Thyroid gland (tissue), 4 donors: ENCODE measurements at places on chromosomes 2 and 18. TPM values are rescaled to one million over a fixed set of nuclear protein-coding genes. Genes with fewer than 3 reads are reported as not detected.

DNA sequence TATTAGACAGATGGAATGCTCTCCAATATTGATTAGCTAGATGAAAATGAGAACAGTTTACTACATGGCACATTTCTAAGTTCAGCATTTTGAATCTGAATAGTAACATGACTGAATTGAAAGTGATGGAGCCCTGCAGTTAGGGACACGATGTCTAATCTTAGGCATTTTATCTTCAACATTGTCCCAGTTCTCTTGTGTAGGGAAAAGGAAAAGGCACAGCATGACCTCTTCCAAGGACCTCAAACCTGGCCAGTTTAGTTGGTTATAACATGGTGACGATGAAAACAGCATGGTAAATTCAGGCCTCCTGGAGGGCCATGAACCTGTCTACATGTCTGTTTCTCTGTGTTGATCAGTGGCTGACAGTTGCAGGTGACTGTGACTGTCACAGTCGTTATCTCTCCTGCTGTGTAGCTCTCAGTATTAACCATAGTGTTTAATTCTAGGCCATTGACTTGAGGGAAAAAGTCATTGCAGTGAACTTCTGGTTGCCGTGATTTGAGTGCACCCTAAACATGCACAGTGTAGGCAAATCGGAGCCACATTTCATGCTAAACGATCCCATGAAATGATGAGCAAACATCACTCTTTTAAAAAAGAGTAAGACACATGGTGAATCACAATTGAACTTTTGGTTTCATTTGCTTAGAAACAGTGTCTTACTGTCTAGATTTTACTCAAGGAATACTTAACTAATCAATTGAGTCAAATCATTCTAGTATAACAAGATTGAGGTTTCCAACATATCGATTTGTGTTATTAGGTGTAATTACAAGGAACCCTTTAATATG lies 129.7 kb downstream of the PHLPP1 start:
- no peaks in the 10 kb centered on the region for H3K4me1 ChIP-seq
- no peak overlapping the region for H3K4me3 ChIP-seq
- no peak overlapping the region for H3K27ac ChIP-seq
- no peaks in the 10 kb centered on the region for H3K36me3 ChIP-seq
- no peak for DNase-seq

DNA sequence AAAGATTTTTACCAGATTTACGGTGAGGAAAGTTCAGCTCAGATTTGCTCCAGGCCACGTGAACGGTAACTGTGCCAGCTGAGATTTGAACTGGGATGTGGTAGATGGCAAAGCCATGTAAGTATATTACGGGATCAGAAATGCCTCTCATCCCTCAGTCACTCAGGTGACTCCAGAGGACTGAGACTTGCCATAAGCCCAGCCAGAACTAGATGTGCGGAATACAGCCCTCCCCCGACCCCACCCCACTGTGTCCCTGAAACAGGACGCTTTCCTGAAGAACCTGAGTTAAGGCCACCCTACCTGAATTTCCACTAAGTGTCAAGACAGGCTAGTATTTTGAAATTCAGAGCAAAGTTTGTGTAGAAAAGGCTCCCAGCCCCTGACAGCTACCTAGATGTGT lies 1.3 kb upstream of the FHL2 start:
- H3K36me3 ChIP-seq, result no peaks in the 10 kb centered on the region
- no peak overlapping the region for H3K4me3 ChIP-seq
- H3K27me3 ChIP-seq, result no peaks in the 10 kb centered on the region
- no peak overlapping the region for H3K27ac ChIP-seq

- no peaks in the 10 kb centered on the region for H3K36me3 ChIP-seq
- no peak for DNase-seq
- H3K27ac ChIP-seq, result no peak overlapping the region
- peaks cover 11% of the 10 kb centered on the region for H3K4me1 ChIP-seq
- no peak overlapping the region for H3K4me3 ChIP-seq
Measured at GRCh38 chr2:171436307-171436706, 2.3 kb downstream of the DCAF17 start.

DNA sequence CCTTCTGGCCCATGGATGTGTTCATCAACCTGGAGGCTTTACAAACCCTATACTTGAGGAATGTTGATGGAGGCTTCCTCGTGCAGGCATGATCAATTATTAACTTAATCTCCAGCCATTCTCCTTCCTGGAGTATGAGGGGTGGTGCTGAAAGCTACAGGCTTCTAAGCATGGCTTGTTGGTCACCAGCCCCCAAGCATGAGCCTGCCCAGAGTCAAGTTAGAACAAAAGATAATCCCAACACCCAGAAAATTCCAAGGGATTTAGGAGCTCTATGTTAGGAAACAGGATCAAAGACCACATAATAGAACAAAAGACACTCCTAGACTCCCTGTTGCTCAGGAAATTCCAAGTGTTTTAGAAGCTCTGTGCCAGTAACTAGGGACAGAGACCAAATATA lies 63.1 kb downstream of the FAM171B start:
- no peaks in the 10 kb centered on the region for H3K36me3 ChIP-seq
- no peak overlapping the region for H3K4me3 ChIP-seq
- DNase-seq, result no peak
- H3K4me1 ChIP-seq, result no peaks in the 10 kb centered on the region
- H3K27ac ChIP-seq, result no peak overlapping the region
- no peaks in the 10 kb centered on the region for H3K27me3 ChIP-seq

GRCh38 chr2:240172071-240172895 lies 31.8 kb upstream of the OTOS start:
- no peaks in the 10 kb centered on the region for H3K27me3 ChIP-seq
- no peak overlapping the region for H3K27ac ChIP-seq
- no peaks in the 10 kb centered on the region for H3K4me1 ChIP-seq
- DNase-seq, result no peak

DNA sequence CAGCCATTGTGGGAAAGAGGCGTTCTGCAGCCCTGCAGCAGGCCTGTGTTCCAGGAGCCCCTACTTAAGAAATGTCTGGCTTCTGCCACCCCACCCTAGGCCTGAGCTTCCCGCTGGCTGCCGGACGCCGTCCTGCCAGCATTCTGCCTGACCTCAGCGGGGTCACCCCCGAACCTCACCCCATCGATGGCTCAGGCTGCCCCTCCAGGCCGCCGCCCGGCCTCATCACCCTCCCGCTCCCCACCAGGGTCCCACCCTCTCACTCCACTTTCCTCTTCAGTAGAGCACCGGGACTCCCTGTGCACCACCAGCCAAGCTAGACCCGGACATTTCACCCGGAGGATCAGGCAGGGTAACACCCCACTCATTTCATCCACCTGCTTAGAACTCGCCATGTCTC lies 73.6 kb upstream of the SALL3 start:
- no peak for DNase-seq
- H3K27ac ChIP-seq, result no peak overlapping the region
- H3K4me3 ChIP-seq, result no peak overlapping the region
- no peaks in the 10 kb centered on the region for H3K27me3 ChIP-seq
- H3K36me3 ChIP-seq, result no peaks in the 10 kb centered on the region
- H3K4me1 ChIP-seq, result no peaks in the 10 kb centered on the region

DNA sequence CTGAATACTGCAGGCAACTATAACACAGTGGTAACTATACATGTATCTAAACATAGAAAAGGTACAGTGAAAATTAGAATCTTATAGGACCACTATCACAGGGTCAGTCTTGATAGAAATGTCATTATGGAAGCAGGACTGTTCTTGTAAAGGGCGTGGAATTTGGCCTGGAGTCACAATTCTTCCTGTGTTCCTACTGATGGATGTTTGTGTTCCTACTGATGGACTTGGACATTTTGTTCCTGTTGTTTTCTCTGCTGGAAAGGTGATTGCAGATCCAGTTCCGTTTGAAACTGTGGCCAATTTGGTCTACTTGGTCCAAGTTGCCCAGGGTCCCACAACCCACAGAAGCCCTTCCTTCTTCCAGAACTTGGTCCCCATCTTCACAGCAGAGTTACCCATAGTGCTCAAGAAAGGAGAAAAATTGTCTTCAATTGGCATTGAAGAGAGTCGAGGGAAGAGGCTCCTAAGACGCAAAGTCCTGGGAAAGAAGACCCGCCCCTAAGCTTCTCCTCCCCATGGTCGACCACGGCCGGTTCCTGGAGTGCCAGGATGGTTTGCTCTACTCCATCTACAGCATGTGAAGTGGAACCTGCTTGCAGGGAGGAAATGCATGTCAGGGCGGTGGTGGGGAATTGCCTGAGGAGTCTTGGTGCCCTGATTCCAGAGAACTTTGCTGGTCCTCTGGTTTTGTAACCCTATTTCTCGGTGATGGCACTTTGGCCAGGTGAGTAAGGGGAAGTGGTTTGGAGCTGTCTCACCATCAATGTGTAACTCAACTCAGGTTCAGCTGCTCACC lies 102.8 kb upstream of the RAB12 start:
- H3K4me1 ChIP-seq, result no peaks in the 10 kb centered on the region
- no peak overlapping the region for H3K27ac ChIP-seq
- DNase-seq, result no peak

GRCh38 chr2:65232636-65233035 lies 5.0 kb downstream of the ACTR2 start:
- H3K4me1 ChIP-seq, result peaks cover 11% of the 10 kb centered on the region
- no peaks in the 10 kb centered on the region for H3K27me3 ChIP-seq
- no peaks in the 10 kb centered on the region for H3K36me3 ChIP-seq

- no peaks in the 10 kb centered on the region for H3K36me3 ChIP-seq
- H3K27ac ChIP-seq, result no peak overlapping the region
- no peaks in the 10 kb centered on the region for H3K4me1 ChIP-seq
Measured at GRCh38 chr18:10814336-10814735, 288.5 kb downstream of the NAPG start.

- H3K27me3 ChIP-seq, result no peaks in the 10 kb centered on the region
- H3K36me3 ChIP-seq, result no peaks in the 10 kb centered on the region
- no peak overlapping the region for H3K27ac ChIP-seq
- H3K4me1 ChIP-seq, result peaks cover 18% of the 10 kb centered on the region
- DNase-seq, result no peak
Measured at GRCh38 chr2:94872676-94873361, 1.6 kb downstream of the TEKT4 start.

DNA sequence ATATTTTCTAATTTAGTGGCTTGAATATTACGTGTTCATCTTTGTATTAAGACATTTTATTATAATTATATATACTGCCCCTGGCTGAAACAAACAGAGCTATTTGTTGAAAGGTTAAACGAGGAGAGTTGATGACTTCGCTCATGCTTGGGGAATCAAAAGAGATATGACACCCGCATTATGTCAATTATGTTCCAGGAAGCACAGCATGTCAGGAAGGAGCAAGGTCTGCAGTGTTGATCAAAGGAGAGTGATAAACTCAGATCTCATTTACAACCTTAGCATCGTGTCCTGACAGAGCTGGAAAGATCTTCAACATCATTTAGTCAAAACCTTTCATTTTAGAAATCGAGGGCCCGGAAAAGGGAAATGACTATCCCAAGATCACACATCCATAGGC lies 510.1 kb downstream of the TDRD15 start:
- H3K36me3 ChIP-seq, result no peaks in the 10 kb centered on the region
- no peaks in the 10 kb centered on the region for H3K27me3 ChIP-seq
- no peaks in the 10 kb centered on the region for H3K4me1 ChIP-seq
- no peak for DNase-seq
- H3K27ac ChIP-seq, result no peak overlapping the region

DNA sequence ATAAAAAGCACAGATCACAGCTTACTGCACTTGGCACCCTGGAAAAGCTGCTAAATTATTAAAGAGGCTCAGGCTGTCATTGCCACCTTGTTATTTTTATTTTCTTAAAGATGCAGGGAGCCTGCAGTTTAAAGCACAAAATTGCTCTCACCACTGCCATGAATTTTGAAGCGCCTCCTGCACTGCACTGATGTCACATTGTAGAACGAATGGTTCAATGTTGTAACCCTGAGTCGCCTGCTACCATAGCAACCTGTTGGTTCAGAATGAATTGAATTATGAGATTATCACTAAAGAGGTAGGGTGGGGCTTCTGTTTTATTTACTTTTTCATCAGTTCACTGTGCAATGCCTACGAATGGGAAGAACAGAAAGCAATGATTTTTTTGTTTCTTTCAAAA lies 16.5 kb downstream of the SCG2 start:
- no peak overlapping the region for H3K4me3 ChIP-seq
- H3K27me3 ChIP-seq, result no peaks in the 10 kb centered on the region
- H3K36me3 ChIP-seq, result no peaks in the 10 kb centered on the region
- no peaks in the 10 kb centered on the region for H3K4me1 ChIP-seq

LIMS2 gene
- total RNA-seq, result 27.8 TPM

INSIG2 gene
- 22.8 TPM for total RNA-seq

TDRD15 gene
- 0.45 TPM for total RNA-seq

CDH2 gene
- total RNA-seq, result 2.3 TPM

CPLX4 gene
- total RNA-seq, result not detected

MATN3 gene
- 0.27 TPM for total RNA-seq
